Natural killer cell (primary cell): ENCODE measurements at places on chromosomes 6 and 20. TPM values are rescaled to one million over a fixed set of nuclear protein-coding genes. Genes with fewer than 3 reads are reported as not detected.

DNA sequence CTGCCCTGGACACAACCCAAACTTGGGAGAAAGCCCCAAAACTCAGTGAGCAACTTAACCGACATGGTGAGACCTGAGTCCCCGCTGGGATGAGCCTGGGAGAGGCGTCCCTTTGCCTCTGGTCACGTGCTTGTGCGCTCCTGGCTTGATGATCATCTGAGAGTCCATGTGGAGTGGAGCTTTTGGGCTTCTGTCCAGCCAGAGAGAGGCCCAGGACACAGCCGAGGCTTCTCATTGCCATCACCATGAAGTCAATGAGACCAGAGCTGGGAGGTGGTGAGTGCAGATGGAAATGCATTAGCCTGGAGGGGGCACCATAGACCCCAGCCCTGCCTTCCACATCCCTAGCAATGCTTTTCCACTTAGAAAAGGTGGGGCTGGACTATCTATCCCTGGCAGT is 250.0 kb downstream of the SLC24A3 start:
- no peaks in the 10 kb centered on the region for H3K36me3 ChIP-seq
- no peaks in the 10 kb centered on the region for H3K27me3 ChIP-seq
- no peak for DNase-seq
- H3K27ac ChIP-seq: no peak overlapping the region
- no peaks in the 10 kb centered on the region for H3K4me1 ChIP-seq

- no peak overlapping the region for H3K4me3 ChIP-seq
- peaks cover 14% of the 10 kb centered on the region for H3K4me1 ChIP-seq
- peaks cover 2% of the 10 kb centered on the region for H3K36me3 ChIP-seq
- DNase-seq: no peak
Measured at GRCh38 chr6:107030151-107030550, 2.2 kb downstream of the MTRES1 start.

The CENPQ gene
- total RNA-seq: 3.2 TPM

The VPS16 gene
- 118 TPM for total RNA-seq

The VWA7 gene
- 3.2 TPM for total RNA-seq
